Breast epithelium (tissue), 4 donors: ENCODE measurements at places on chromosomes 13 and 19. TPM values are rescaled to one million over a fixed set of nuclear protein-coding genes. Genes with fewer than 3 reads are reported as not detected.
A peak's percentile ranks its signal among the peaks of the same experiment; 100 is the strongest.

DNA sequence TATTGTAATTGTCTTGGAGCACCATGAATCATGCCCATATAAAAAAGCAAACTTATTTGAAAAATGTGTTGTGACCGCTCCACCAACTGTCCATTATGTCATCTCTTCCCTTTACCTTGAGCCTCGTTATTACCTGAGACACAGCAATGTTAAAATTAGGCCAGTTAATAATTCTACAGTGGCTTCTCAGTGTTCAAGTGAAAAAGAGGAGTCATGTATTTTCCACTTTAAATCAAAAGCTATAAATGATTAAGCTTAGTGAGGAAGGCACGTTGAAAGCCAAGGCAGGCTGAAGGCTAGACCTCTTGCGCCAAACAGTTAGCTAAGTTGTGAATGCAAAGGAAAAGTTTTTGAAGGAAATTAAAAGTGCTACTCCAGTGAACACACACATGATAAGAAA lies 210.5 kb downstream of the GPC6 start:
- H3K27me3 ChIP-seq: no peaks in the 10 kb centered on the region
- no peak for DNase-seq
- no peaks in the 10 kb centered on the region for H3K4me1 ChIP-seq
- H3K27ac ChIP-seq: no peak overlapping the region

- H3K27ac ChIP-seq: no peak overlapping the region
- no peak for DNase-seq
- no peaks in the 10 kb centered on the region for H3K27me3 ChIP-seq
- no peaks in the 10 kb centered on the region for H3K36me3 ChIP-seq
Observed at GRCh38 chr13:73401769-73402168, 343.0 kb downstream of the KLF5 start.

The LSM4 gene
- total RNA-seq: 83.0 TPM

GRCh38 chr13:39509616-39510315 lies 93.2 kb downstream of the LHFPL6 start:
- H3K27ac ChIP-seq: no peak overlapping the region
- H3K27me3 ChIP-seq: no peaks in the 10 kb centered on the region
- H3K4me3 ChIP-seq: no peak overlapping the region
- no peak for DNase-seq
- no peaks in the 10 kb centered on the region for H3K36me3 ChIP-seq

GRCh38 chr19:2575734-2576481 lies 100.0 kb downstream of the GADD45B start:
- H3K4me1 ChIP-seq: peaks cover 15% of the 10 kb centered on the region
- DNase-seq: peak; percentile 70
- peak overlapping the region; percentile 89 for H3K27ac ChIP-seq
- no peaks in the 10 kb centered on the region for H3K27me3 ChIP-seq

The SCEL gene
- 0.88 TPM for total RNA-seq

- no peak overlapping the region for H3K4me3 ChIP-seq
- H3K36me3 ChIP-seq: no peaks in the 10 kb centered on the region
- no peak overlapping the region for H3K27ac ChIP-seq
- no peaks in the 10 kb centered on the region for H3K27me3 ChIP-seq
Observed at GRCh38 chr13:99648066-99648665, 146.9 kb downstream of the TM9SF2 start.

DNA sequence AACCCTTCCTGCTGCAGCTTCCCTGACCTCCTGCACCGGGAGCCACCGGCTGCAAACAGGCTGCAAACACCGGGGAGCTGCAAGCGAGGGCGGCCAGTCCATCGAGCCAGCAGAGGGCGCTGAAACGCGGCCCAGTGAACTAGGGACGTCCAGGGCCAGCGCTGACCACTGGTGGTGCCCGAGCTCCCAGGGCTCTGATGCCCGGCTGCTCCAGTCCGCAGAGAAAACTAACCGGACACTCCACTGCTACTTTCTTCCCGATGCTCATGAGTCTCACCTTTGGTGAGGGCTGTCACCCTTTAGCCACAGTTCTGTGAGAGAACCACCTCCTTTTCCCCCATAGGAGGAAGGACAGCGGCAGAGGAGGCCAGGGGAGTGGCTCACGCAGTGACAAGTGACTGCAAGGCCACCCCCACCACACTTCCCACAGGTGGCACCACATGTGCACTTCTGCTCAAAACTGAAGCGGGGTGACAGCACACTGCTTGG lies 82.8 kb upstream of the MTIF3 start:
- H3K27me3 ChIP-seq: no peaks in the 10 kb centered on the region
- H3K4me1 ChIP-seq: no peaks in the 10 kb centered on the region
- no peaks in the 10 kb centered on the region for H3K36me3 ChIP-seq
- no peak overlapping the region for H3K4me3 ChIP-seq
- peak; percentile 78 for DNase-seq
- H3K27ac ChIP-seq: no peak overlapping the region

DNA sequence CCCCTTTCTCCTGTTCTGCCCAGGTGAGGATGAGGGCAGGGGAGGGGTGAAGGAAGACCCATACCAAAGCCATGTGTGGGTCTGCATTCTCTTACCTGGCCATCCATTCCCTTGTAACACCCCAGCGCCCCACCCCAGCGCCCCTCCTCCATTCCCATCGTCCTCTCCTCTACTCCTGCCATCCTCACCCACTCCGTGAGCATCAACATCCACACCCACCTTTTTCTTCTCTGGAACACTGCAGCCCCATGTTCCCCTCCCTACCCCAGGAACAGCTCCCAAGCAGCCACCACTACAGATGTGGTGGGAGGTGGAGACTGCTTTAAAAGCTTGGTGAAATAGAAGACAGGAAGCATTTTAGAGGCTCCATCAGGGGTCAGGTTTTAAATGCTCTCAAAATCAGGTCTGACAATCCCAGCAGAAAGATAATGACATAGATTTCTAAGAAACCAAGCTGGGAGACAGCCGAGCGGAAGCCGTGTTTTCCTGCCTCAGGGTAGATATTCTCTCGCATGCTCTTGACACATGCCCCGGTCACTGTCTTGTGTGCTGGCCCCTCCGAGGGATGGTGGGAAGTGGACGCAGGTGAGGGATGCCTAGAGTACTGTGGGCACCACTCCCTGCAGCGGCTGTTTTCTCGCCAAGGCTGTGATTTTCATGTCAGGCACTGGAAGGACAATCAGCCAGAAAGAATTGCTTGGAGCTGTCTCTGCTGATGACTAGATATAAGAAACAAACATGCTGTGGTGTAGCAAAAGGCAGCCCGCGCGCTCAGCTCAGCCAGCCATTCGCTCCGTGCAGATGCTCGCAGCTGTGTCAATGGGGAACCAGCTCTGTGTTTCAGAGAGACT lies 9.8 kb downstream of the MEDAG start:
- DNase-seq: no peak
- no peaks in the 10 kb centered on the region for H3K27me3 ChIP-seq
- H3K27ac ChIP-seq: no peak overlapping the region
- no peak overlapping the region for H3K4me3 ChIP-seq

GRCh38 chr19:1230783-1231489 lies 6.9 kb downstream of the CBARP start:
- no peaks in the 10 kb centered on the region for H3K27me3 ChIP-seq
- peaks cover 9% of the 10 kb centered on the region for H3K36me3 ChIP-seq
- no peak overlapping the region for H3K27ac ChIP-seq
- DNase-seq: no peak
- H3K4me3 ChIP-seq: no peak overlapping the region

DNA sequence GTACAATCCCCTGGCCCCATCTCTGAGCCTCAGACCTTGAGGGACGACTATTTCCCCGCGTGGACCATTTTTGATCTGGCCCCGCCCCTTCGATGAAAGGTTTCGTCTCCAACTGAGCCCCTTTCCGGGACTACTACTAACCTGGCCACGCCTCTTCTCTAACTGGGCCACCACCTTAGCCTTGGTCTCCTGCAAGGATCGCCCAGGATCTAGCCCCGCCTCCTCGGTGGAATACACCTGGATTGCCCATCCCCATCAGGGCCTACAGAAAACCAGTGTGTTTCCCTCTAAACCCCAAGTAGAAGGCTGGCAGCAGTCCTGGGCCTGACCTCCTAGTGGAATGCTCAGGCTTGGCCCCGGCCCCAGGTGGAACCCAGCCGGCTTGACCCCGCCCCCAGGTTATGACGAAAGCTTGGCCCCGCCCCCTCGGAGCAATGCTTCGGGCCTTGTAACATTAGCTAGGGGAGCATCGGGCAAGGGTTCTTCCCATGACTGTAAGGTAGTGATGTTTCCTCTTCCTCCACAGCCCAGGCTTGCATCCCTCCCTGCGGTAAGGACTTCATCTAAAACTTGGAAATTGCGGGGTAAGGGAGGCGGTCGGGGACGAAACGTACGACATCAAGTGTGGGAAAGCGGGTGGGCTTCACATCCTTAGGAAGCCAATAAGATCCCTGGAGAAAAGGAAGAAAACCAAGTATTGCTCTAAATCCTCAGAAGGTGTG lies 9.1 kb downstream of the SPACA6 start:
- H3K36me3 ChIP-seq: no peaks in the 10 kb centered on the region
- H3K27me3 ChIP-seq: no peaks in the 10 kb centered on the region
- H3K4me1 ChIP-seq: no peaks in the 10 kb centered on the region
- DNase-seq: peak; percentile 90

DNA sequence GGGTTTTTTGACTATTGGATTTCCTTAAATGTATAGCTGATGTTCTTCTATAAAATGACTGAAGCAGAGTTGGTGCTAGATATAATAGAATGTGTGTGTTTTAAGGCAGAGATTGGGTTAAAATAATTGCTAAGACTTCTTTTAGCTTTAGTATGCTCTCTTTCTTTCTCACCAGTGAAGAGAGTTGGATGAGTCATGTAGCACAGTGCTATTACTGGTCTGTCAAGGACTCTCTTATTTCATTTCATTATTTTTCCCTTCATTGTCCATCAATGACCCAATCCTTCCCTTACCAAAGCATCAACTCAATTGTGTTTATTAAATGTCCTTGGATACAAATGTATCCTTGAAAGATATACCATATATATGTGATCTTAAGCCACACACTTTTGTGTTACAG lies 268.9 kb downstream of the IRS2 start:
- H3K36me3 ChIP-seq: no peaks in the 10 kb centered on the region
- H3K27me3 ChIP-seq: no peaks in the 10 kb centered on the region
- no peak overlapping the region for H3K4me3 ChIP-seq
- H3K27ac ChIP-seq: no peak overlapping the region
- DNase-seq: no peak

The PCDH17 gene
- total RNA-seq: 5.9 TPM

The NLRP4 gene
- total RNA-seq: not detected

GRCh38 chr13:43270130-43270830 lies 246.9 kb downstream of the DNAJC15 start:
- H3K4me3 ChIP-seq: no peak overlapping the region
- H3K4me1 ChIP-seq: no peaks in the 10 kb centered on the region
- H3K36me3 ChIP-seq: no peaks in the 10 kb centered on the region
